Dermis microvascular lymphatic vessel endothelial cell (primary cell): ENCODE measurements at places on chromosomes 5 and 9. TPM values are rescaled to one million over a fixed set of nuclear protein-coding genes. Genes with fewer than 3 reads are reported as not detected.
A peak's percentile ranks its signal among the peaks of the same experiment; 100 is the strongest.

DNA sequence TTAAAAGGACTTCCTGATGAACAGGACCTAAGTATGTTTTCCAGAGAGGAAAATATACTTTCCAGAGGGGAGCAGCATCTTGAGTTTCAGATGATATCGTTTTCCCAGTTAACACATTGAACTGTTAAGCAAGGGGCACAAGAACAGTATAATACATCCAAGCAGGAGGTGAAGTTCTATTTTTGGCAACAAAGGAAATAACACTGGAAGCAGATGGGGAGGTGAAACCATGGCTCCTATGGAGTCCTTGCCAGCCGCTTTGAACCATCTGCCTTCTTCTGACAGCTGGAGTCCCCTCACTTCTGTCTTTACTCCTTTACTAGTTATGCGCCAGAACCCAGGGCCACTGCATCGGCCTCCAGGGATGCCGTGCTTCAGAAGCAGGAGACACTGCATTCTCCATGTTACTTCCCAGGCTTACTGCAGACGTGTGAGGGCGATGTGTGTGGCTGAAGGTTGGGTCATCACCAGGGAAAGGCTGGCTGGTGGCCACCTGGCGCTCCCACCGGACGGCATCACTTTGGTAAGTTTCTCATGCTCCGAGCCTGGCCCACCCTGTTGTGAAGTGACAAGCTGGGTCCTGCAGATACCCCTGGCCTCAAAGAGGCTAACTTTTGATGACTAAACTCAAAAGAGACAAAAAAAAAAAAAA lies 77.8 kb downstream of the TTLL11 start:
- DNase-seq = no peak

DNA sequence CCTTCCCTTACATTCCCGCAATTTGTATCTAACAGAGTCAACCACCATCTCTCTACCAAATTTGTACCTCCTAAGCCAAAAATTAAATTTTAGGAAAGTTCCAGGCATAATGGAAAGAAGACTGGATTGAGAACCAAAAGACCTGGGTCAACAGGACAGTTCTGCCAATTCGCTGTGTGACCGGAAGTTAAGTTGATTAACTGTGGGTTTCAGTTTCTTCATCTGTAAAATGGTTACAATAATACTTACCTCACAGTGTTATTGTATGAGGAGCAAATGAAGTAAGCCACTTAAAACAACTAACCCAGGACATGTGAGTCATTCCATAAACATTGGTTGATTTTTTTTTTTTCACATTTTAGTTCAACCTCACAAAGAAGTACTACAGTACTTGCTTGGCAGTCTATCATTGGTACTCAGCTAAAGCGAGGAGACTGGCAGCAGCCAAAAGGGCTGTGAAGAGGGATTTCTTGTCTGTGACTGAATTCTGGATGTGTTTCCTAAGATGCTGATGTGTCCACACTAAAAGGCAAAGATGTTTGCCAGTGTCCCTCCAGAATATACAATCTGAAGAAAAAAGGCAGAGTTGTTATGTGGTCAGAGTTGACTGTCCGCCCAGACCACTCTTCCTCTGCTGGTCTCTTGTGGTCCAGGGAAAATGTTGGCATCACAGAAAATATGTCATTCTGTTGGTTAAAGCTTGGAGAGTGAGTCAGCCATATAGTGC lies 198.6 kb downstream of the TLE1 start:
- DNase-seq = no peak

GRCh38 chr5:2708132-2708531 lies 43.3 kb downstream of the IRX2 start:
- DNase-seq = no peak

GRCh38 chr5:139969318-139969717 lies 73.8 kb downstream of the NRG2 start:
- no peak for DNase-seq

- DNase-seq = no peak
Measured at GRCh38 chr5:38680094-38680825, 123.8 kb upstream of the LIFR start.

Gene RNF183
- total RNA-seq = not detected in 2 replicates

DNA sequence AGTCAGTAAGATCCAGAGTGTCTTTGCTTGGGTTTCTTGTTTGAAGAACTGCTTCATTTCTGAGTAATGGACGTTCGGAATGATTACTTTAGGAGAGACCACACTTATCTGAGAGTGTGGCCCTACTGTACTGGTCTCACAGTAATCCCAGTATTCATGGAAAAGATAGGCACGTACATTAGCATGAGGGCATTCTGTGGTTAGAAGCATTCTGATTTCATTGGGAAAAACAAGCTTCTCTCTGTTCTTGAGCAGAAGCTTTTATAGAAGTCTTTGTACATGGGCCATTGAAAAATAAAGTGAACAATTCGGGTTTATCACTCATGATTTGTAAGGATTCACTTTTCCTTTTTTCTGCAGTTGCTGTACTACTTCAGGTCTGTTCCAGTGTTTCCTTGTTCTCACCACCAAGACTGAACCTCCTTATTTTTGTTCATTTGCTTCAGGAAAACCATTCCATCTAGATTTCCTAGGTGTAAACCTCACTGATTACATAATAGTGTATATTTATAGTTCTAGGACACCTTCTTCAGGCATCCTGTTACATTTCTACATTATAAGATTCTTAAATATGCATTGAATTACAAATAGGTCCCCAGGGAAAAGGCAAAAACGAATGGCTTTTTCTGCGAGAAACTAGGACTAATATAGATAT lies 10.1 kb downstream of the TGFBR1 start:
- DNase-seq = no peak

- DNase-seq = peak; percentile 94
Measured at GRCh38 chr5:38463634-38464521, 92.6 kb downstream of the LIFR start.

DNA sequence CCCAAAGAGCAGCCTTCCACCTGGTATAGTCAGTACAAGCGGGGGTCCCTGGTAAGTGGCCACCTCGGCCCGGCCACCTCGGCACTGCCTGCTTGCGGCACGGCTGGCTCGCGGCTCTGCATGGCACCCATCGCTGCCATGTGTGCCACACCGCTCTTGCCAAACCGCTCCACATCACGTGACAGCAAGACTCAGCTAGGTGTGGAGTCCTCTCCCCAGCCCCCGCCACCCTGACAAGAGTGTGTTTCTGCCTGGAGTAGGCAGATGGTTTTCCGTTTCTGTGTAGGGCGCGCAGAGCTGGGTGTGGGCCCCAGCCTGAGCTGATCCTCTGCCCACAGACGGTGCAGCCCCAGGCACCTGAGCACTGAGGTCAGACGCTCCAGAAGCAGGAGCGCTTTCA lies 50.5 kb upstream of the FCN2 start:
- DNase-seq = no peak

DNA sequence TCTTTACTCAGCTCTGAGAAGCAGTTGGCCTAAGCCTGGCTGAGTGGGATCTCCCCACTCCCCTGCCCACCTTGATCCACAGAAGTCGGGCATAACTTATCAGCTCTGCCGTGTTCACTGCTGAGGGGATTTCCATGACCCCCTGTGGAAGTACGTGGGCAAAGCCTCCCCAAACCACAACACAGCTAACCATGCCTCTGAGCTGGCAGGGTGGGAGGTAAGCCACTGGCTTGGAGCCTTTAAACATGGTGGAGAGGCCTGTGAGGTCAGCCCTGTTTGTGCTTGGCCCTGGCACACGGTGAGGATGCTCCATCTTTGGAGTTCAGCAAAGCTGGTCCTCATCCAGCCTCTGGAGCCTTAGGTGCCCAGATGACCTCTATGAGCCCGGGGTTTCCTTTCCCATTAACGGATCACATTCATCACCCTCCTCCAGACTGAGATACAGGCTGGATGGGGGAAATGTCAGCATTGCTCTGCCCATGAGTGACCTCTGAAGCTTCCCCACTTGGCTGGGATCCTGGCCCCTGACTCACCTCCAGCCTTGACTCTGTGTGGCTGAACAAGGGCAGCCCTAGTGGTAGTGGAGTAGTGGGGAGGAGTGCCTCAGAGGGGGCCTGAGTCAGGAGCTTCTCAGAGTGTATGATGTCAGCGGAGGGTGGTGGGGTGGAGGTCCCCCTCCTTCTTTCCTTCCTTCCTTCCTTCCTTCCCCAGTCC lies 6.2 kb downstream of the PDLIM4 start:
- peak; percentile 48 for DNase-seq

Gene FBP1
- total RNA-seq = 0.51 and 0.64 TPM in 2 replicates

DNA sequence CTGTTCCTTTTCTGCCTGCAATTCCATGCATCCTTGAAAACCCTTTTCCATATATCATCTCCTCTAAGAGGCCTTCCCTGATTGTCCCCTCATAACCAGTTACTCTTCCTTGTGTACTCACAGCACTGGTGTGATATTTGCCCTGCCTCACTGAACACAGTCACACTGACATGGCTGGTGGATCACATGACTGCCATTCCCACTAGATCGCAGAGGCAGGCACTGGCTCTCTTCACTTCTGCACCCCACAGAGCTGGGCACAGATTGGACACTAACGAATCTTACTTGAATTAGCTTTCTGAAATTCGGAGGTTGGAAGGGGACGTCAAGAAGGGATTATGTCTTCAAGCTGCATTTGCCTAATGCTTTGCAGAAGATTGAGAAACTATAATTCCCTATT lies 208.0 kb downstream of the PAPPA start:
- no peak for DNase-seq

GRCh38 chr5:79454043-79454442 lies 59.9 kb downstream of the HOMER1 start:
- no peak for DNase-seq

DNA sequence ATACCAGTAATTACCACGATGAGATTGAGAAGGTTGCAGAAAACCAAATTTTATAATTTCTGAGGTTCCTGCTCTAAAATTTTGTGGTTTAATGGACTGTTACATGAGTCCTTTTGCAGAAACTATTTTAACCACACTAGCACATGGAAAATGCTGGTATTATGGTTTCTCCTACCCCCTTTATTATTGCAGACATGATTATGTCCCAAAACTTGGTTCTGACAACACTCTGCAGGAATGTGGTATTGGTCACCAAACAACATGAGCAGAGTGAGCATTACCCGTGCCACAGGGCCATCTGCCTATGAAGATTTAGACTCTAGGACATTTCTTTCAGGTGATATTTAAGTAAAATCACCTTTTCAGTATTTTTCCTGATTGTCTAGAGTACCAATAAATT lies 2.8 kb upstream of the ECM2 start:
- DNase-seq = no peak

GRCh38 chr5:141882594-141883183 lies 4.5 kb upstream of the PCDH1 start:
- DNase-seq = no peak

DNA sequence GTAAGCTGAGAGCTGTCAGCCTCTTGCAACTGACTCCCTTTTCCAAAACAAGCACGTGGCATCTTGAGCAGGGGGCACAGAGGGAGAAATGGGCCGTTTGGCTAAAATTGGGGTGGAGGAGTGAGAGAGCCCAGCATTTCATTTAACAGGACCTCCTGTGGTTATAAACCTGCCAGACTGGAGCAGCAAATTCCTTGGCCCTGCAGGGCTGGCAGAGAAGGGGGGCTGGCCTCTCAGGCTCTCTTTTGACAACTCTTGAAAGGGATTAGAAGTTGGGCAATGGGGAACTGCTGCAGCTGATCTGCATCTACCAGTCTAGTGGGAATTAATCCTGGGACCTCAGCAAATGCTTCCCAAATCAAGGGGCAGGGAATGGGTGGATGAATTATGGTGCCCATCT lies 7.2 kb upstream of the POU4F3 start:
- no peak for DNase-seq

Gene PCDHGA3
- total RNA-seq = 0.13 and 0.63 TPM in 2 replicates

GRCh38 chr5:7650755-7651154 lies 200.2 kb downstream of the CFAP90 start:
- no peak for DNase-seq

- DNase-seq = no peak
Measured at GRCh38 chr5:35159370-35159742, 70.9 kb downstream of the PRLR start.

Gene SLC25A48
- total RNA-seq = not detected in 2 replicates

DNA sequence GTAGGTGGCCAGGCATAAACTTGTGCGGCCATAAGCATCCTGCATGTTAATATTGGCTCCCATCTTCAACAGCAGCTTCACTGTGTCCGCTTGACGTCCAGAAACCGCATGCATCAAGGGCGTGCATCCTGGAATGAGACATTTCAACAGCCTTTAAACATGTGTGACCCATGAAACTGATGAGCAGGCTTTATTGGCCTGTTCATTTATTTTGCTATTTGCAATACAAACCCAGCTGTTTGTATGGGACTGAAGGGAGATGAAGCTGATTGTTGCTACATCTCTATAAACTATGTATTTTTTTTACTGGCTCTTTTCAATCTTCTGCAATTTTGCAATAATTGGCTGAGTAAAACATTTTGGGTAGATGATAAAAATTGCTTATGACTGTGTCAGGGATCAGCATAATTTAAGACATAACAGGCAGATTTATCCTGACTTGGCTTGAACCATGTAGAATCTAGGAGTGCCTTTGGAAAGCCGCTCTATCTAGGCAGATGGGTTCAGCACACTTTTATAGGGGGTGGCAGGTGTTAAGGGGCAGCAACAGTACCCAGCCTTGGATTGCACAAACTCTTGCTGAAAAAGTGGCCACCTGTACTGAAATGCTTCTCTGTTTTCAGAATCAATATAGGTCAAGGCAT lies 56.9 kb downstream of the ANKRD55 start:
- no peak for DNase-seq

Gene SPINK4
- total RNA-seq = not detected in 2 replicates

- peak; percentile 70 for DNase-seq
Measured at GRCh38 chr5:149550268-149550583, 1.0 kb downstream of the CSNK1A1 start.

DNA sequence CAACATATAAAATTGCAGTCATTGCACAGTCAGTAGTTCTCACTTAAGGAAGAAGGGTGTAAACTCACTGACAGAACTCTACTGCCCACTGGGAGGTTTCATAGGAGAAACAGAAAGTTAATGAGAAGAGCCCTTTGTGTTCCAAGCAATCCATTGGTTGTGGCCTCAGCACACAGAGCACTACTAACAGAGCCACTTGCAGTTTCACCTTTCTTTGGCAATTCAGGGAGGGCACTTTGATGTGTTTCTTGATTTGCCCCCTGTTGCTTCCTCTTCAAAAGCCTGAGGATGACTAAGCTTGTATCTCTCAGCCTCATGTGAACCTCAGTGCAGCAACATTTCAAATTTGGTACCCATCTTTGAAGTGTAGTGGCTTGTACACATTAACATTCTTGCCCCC lies 409.4 kb downstream of the DMRTA1 start:
- no peak for DNase-seq

DNA sequence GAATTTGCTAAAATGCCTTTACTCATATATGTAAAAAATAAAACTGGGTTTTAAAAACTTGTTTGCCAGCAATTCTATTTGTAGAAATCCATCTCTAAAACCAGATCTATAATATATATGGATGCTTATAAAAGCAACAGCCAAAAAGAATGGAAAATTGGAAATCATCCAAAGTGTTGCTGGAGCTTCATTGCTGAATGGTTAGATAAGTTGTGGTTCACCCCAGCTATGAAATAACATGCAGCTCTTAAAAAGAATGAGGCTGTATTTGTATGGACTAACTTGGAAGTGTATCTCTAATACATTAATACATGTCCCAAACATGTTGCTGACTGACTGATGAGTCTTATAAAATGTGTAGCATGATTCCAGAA lies 76.2 kb downstream of the STK10 start:
- peak; percentile 72 for DNase-seq
